HuH-7.5 (cell line): ENCODE measurements at places on chromosomes 4 and X.

DNA sequence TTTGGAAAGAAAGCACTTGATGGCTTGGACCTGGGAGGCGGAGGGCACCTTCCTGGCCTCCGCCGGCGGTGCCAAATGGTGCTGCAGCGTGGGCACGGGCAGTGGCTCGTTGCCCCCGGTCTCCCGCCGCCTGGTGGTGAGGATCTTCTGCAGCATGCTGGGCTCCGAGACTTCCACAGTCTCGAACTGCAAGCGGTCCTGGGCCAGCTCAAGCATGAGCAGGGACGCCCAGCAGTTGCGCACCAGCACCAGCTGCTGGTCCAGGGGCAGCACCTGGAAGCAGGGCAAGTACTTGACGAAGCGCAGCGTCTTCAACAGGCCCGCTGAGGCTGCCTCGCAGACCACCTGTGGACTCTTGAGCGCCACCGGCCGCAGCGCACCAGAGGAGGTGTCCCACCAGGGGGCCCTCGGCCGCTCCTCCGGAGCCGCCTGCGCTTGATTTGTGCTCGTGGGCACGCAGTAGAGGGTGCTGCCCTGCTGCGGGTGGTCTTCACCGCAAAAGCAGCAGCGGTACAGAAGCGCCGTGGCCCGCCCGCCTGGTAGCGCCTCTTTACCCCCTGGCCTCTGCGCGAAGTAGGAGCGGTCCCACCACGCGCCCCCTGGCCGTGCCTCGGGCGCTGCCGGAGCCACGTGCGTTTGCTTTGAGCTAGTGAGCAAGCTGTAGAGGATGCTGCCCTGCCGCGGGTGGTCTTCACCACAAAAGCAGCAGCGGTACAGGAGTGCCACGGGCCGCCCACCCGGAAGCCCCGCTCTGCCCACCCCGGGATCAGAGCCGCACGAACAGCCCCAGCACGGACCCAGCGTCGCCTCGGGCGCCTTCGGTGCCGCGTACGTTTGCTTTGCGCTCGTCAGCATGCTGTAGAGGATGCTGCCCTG, 689 bp downstream of the NR0B1 start:
- no peak for DNase-seq

DNA sequence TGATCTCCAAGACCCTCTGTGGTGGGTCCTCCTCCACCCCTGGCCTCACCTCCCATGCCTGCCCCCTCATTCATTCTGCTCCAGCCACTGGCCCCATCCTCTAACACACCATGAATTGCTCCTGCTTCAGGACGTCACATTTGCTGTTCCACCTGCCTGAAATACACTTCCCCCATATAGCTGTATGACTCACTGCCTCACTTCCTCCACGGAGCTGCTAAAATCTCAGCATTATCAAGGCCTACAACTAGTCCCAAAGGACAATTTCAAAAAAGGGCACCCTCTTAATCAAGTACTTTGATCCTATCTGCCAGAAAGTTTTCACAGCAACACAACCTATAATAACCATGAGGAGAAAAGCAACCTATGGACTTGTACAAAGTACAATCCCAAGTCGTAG, 43.6 kb upstream of the PHOX2B start:
- DNase-seq = no peak

GRCh38 chr4:16731776-16732380, 166.6 kb downstream of the LDB2 start:
- no peak for DNase-seq

DNA sequence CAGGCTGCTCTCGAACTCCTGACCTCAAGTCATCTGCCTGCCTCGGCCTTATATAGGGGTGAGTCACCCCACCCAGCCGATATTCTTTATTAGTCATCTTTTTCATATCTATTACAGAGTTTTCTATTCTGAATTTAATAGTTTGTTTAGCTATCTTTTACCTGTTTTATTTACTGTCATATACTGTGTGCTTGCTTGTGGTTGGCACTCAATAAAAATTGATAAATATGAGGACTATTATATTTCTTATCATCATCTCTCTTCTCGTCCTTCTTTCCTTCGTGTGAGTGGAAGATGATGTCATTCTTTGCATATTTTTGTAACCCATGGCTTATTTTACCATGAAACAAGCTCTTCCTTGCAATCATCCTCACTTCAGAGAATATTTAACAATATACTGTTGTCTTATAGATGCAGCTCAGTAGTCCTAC, 265.5 kb downstream of the ARHGAP24 start:
- no peak for DNase-seq

DNA sequence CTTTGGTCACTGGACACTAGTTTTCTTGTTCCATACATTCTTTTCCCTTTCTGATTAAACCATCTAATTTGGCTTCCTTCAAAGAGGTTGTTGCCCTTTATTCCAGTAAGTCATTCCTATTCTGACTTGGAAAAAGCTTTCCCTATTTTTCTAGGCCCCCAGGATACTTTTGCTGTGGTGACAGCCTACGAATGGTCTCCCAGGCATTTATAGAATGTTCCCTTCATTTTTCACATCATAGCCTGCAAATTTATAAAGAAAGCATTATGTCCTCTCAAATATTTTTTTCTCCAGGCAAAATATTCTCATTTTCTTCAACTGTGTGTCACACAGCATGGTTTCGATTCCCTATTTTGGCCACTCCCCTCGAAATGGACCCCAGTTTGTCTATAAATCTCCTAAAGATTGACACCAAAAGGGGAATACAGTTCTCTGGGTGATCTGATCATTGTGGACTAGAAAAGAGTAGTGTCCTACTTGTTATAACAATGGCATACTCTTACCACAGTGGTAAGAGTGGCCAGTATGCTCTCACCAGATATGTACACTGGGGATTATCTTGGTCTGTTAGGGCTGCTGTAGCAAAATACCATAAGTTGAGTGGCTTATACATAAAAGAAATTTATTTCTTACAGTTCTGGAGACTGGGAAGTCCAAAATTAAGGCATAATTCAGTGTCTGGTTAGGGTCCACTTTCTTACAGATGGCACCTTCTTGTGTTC, 41.5 kb upstream of the BMP2K start:
- DNase-seq = no peak

- no peak for DNase-seq
Observed at GRCh38 chr4:94523617-94524016, 71.9 kb downstream of the PDLIM5 start.

- DNase-seq = no peak
Observed at GRCh38 chrX:9515973-9516538, 51.2 kb downstream of the TBL1X start.

DNA sequence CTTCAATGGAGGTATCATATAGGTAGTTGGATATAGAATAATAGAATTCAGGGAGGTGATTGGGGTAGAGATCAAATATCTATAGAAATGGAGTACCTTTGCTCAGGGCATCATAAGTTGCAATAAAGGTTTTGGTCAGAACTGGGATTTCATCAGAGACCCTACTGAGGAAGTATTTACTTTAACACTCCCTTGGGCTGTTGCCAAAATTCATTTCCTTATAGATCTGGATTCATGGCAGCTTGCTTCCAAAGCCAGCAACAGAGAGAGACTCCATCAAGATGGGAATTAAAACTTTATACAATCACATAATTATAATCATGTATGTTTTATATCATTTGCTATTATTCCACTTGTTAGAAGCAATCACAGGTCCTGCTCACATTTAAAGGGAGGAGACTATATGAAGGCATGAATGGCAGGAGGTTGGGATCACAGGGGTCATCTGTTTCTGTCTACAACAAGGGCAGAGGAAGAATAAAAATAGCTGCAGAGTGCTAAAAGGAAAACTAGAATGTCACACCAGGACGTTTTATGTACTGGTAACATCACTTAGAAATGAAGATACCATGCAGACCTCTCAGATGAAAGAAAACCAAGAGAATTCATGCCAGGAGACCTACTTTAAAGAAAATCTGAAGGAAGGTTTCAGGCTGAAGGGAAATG, 902.1 kb upstream of the LCORL start:
- DNase-seq = no peak

DNA sequence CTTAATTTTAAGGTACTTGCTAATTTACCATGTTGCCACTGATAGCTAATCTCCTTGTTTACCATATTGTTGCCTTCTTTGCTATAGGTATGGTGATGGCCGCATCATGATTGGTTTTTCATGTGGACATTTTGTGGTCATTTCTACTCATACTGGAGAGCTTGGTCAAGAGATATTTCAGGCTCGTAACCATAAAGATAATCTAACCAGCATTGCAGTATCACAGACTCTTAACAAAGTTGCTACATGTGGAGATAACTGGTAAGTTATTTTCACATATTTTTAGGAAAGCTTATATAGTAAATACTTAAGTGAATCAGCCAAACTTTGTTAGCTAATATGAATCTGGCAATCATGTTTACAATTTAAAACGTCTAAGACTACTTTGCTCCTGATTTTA, 23.1 kb downstream of the WDR19 start:
- DNase-seq = no peak

DNA sequence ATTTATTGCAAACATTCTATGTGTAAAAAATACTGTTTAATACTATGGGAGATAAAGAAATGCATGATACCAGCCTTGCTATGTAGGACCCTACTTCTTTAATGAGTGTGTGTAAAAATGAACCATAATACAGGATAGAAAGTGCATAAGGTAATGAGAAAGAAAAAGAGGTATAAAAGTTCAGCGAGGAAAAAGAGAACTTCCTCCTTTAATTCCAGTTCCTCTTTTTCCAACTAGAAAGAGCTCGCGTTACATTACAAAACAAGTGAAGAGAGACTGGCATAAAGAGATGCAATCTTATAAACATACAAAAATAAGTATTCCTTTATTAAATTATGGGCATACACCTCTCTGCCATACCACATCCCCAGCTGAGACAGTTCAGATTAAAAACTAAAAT, 77.4 kb downstream of the ANKRD17 start:
- DNase-seq = no peak

- no peak for DNase-seq
Observed at GRCh38 chr4:3437582-3437936, 4.2 kb upstream of the HGFAC start.

DNA sequence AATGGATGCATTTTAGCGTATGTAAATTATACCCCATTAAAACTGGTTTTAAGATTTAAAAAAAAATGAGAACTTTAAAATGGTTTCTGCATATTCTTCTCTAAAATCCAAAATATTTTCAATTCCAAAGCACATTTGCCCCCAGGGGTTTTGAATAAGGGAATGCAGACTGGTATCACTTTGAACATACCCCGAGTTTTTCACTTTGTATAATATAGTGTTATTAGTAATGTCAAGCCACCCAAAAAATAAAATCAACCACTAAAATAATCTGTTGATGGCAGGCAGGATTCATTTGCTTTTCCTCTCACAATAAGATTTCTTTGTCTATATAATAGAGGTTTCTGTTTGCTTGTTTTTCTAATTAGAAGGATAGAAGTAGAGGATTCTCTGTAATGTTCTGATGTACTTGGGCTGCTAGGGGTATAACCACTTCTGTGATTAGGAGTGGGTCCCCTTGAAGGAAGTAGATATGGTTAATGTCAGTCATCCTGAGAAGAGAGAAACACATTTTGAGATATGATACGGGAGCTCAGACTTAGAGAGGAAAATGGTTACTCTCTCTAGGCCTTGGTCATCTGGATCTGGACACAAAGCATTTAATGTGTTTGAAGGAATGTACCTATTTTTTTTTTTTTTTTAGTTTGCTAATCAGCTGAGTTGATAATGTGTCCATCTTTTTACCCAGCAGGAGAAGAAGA, 9.3 kb upstream of the LIN54 start:
- DNase-seq = no peak
